Vagina (tissue), 2 donors: ENCODE measurements at places on chromosomes 1 and 21.

GRCh38 chr1:3040004-3040403 is 18.7 kb downstream of the ACTRT2 start:
- no peak for DNase-seq

DNA sequence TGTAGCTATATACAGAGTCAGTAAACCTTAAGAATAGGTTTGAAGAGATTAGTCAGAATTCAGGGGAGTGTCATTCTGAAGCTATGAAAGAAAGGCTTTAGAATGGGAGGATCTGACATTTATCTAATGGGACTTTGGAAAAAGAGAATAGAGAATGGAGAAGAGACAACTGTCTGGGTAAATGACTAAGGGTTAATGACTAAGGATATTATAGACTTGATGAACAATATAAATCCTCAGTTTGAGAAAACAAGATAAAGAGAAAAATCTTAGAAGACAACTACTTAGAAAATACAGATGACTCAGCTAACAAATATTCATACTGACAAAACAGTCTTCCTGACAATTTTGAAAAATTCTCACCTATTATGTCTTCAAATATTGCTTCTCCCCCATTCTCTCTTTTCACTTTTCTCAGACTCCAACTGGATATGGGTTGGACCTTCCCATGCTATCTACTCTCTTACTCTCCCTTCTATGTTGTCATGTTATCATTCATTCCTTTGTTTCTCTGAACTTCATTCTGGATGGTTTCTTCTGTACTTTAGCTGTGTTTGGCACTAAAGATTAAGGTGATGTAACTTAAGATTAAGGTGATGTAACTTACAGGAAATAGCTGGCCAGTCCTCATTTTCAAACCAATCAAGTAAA is 20.4 kb downstream of the SLC16A1 start:
- DNase-seq, result no peak

DNA sequence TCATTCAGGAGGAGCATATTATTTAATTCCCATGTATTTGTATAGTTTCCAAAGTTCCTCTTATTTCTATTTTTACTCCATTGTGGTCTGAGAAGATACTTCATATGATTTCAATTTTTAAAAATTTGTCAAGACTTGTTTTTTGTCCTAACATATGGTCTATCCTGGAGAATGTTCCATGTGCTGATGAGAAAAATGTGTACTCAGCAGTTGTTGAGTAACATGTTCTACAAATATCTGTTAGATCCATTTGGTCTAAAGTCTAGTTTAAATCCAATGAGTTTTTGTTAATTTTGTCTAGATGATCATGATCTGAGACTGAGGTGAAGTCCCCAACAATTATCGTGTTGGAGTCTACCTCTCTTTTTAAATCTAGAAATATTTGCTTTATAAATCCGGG is 14.5 kb downstream of the PSMG1 start:
- DNase-seq, result no peak

DNA sequence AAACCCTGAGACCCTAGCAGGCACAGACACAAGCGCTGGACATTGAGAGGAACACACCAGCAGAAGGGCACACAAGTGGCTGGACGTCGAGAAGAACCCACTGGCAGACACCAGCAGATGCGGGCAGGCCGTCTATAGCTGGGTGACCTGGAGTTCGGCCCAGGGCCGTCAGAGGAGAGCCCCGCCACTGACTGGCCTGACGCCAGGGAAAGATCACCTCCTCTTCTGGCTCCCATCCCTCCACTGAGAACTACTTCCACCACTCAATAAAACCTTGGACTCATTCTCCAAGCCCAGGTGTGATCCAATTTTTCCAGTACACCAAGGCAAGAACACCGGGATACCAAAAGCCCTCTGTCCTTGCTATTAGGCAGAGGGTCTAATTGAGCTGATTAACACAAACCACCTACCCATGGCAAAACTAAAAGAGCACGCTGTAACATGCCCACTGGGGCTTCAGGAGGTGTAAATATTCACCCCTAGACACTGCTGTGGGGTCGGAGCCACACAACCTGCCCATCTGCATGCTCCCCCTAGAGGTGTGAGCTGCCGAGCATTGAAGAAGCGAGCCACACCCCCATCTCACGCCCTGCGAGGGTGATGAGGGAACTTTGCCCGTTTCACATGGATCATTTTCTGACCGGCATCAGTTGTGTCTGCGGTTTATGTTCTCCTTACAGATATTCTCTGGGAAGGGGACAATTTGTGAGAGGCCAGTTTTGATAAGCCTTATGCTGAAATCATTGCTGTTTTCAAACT is 104.8 kb downstream of the HLX start:
- DNase-seq, result no peak

- no peak for DNase-seq
These were observed 46.5 kb downstream of the CYP2J2 start for GRCh38 chr1:59879996-59880505.

GRCh38 chr1:117674521-117675400 is 68.9 kb downstream of the TENT5C start:
- DNase-seq, result peak; percentile 84

DNA sequence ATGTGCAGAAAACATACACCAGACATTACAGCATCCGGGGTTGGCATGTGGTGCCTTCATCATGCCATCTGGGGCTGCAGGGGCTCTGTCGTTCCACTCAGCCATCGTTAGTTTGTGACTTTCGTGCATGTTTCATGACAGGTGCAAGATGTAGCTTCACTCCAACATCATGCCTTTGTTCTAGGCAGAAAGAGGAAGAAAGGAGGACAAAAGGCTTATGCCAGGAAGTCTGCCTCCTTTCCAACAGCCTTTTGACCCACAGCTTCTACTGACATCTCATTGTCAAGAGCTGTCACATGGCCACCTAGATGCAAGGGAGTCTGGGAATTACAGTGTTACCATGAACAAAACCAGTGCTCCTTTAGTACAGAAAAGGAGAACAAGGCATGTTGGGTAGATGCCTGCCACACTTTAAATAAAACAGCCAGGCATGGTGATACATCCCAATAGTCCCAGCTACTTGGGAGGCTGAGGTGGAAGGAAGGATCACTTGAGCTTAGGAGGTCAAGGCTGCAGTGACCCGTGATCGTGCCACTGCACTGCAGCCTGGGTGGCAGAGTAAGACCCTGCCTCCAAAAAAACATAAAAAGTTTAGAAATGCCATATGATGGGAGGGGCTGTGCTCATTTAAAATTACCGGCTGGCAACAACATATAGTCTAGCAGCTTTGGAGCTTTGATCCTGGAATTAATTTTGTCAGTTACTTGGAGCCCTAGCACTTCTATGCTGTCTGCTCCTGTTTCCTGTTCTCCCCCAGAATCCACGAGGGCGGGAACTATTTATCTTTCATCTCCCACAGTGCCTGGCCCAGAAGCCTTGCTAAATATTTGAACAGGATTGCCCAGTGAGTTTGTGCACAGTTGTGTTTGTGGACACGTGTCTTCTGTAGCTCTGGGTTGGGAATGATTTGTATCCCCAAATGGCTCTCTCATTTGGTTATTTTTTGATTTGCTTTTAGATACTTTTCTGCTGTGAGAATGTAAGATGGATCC is 7.4 kb downstream of the DOP1B start:
- no peak for DNase-seq

- no peak for DNase-seq
These were observed 50.8 kb downstream of the RHBG start for GRCh38 chr1:156419854-156420204.

DNA sequence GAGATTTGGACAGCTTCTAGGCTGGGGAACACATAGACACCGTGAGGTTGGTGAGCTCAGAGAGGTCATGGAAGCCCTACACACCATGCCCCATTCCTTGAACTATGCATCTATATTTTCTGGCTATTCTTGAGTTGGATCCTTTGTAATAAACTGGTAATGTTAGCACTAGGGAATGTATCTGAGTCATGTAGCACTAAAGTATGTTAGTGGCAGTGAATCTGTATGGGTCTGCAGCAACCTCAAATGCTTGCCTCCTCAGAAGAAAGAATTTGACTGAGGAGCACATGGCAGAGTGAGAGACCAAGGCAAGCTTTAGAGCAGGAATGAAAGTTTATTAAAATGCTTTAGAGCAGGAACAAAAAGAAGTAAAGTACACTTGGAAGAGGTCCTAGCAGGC is 43.7 kb upstream of the LRRC7 start:
- DNase-seq, result no peak

DNA sequence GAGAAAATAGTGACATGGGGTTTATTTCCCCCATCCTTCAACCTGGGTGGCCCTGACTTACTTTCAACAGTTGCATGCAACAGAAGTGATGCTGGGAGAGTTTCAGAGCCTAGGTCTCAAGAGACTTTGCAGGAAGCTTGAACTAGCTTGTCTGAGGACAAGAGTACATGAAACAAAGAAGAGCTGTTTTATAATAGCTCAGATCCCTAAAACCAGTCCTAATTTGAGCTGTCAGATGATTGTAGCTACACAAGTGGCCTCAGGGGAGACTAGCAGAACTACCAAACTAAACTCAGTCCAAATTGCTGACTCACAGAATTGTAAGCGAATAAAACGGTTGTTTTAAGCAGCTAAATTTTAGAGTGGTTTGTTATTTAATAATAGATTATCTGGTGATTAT is 17.1 kb downstream of the RC3H1 start:
- DNase-seq, result no peak

GRCh38 chr1:214364386-214364785 is 83.4 kb downstream of the SMYD2 start:
- DNase-seq, result no peak

GRCh38 chr1:85611425-85611824 is 30.9 kb downstream of the CCN1 start:
- DNase-seq, result no peak

GRCh38 chr1:5254131-5254725 is 599.8 kb downstream of the AJAP1 start:
- peak; percentile 81 for DNase-seq

DNA sequence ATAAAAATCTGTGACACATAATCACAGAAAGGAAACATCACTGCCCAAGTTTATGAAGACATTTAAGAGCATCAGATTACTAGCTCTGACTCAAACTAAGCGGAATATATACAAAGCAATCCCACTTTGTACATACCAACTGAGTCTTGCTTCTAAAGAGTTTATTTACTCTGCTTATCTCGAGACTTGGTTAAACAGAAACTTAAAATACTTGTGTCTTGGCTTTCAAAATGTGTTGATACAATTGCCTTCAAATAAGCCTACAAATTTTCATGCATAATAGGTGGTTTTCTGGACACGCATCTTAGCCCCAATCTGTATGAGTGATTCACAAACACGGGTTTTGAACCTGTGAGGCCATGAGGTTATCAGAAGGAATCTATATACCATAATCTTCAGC is 21.0 kb downstream of the CD160 start:
- DNase-seq, result no peak

- no peak for DNase-seq
These were observed 14.5 kb downstream of the RGS4 start for GRCh38 chr1:163083690-163084089.

DNA sequence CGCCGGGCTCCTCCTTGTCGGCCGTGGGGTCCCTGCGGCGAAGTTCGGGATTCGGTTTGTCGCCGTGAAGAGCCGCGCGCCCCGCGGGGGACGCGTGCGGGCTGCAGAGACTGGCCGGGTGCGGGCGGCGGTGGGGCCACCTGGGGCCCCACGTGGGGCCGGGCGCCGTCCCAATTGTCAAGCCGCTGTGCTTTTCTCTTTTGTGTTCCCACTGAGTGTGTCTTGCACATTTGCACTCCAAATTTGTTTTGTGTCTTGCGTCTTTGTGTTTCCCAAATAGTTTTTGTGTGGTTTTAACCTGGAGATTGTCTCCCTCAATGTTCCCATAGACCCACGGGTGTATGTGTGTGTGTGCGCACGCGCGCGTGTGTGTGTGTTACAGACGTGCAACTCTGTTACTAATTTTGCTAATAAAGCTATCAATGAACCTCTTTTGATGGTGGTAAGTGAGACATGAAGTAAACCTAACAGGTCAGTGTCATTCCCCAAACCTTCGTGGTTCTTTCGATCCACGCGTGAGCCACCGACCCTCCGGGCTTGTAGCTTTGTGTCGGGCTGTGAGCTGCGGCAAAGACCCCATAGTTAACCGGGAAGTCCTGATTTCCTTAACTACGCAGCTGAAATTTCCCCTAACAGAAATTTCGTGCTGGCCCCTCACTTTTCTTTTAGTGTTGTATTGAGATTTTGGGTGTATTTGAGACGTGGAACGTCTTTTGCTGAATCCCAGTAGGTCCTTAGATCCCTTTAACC is 708 bp downstream of the PRDM2 start:
- no peak for DNase-seq

- no peak for DNase-seq
These were observed 31.4 kb upstream of the CD84 start for GRCh38 chr1:160610569-160611242.

GRCh38 chr1:221762121-221762520 is 20.2 kb upstream of the DUSP10 start:
- DNase-seq, result no peak

GRCh38 chr1:44061857-44062256 is 30.6 kb upstream of the SLC6A9 start:
- no peak for DNase-seq

DNA sequence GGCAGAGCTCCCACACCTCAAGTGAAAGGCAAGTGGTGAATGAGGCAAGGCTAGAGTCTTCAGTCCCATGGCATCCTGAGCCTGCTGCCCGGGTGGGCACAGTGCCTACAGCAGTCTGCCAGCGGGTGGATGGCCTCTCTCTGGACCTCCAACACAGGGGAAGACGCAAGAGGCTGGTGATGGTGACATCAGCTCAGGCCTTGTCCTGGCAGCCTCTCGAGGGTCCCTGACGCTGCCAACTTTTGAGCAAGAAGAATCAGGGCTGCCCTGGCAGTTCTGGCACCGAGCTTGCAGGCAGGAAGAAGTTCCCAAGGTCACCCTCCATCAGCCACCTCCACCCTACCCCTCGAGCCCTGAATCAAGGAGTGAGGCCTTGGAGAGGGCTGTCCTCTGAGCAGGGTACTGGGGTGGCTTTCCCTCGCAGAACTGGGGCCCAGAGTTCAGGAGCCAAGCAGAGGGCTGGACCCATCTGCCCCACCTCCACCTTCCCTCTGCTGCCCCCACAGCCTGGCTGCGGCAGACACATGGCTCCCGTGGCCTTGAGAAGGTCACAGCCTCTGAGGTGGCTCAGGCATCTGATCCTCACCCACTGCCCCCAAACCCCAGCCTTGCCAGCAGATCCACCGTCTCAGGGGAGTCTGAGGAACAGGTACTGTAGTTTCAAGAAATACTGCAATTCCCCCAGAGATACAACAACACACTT is 5.8 kb downstream of the RAP1GAP start:
- DNase-seq, result no peak

- DNase-seq, result no peak
These were observed 21.5 kb downstream of the GJA5 start for GRCh38 chr1:147738739-147739476.

- no peak for DNase-seq
These were observed 66.0 kb downstream of the COL18A1 start for GRCh38 chr21:45470773-45471524.

GRCh38 chr1:245915406-245915805 is 591.7 kb downstream of the SMYD3 start:
- DNase-seq, result no peak

GRCh38 chr1:8986814-8987190 is 39.4 kb downstream of the SLC2A7 start:
- no peak for DNase-seq

GRCh38 chr1:212129781-212130180 is 94.2 kb downstream of the DTL start:
- no peak for DNase-seq

GRCh38 chr1:193909406-193910082 is 723.1 kb upstream of the B3GALT2 start:
- DNase-seq, result no peak
